ENCODE measurements at places on chromosomes 1 and 21.

DNA sequence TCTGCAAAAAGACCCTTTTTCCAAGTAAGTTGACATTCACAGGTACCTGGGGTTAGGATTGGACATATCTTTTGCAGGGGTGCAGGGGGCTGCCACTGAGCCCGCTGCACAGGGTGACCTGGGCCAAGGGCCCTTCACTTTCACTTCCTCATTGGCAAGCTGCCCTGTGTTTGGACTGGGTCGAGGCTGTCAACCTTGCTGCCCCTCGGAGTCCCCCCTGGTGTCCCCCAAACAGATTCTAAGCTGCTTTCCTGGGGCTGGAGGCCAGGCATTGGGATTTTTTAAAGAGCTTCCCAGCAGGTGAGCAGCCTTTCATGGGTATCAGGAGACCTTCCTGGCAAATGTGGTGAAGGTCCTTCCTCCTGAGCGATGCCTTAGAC lies 7.9 kb upstream of the UMODL1 start:
- no peak for DNase-seq

GRCh38 chr1:228004331-228004855 lies 2.4 kb upstream of the WNT3A start:
- no peak for DNase-seq

DNA sequence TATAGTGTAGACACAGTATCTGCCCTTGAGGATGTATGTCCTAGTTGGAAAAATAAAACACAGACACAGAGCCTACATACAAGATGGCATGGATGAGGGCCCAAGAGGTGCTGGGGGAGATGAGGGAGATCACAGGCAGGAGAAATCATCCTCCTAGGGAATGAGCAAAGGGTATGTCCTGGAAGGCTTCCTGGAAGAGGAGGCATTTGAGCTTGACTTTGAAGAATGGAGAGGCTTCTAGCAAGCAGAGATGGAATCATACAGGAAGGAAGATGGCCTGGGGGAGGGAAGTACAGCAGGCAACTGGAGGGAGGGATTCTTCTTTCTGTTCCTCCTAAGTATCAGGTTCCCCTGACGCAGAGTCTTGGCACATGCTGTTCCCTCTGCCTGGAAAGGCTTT lies 103.3 kb downstream of the LACTBL1 start:
- no peak for DNase-seq

DNA sequence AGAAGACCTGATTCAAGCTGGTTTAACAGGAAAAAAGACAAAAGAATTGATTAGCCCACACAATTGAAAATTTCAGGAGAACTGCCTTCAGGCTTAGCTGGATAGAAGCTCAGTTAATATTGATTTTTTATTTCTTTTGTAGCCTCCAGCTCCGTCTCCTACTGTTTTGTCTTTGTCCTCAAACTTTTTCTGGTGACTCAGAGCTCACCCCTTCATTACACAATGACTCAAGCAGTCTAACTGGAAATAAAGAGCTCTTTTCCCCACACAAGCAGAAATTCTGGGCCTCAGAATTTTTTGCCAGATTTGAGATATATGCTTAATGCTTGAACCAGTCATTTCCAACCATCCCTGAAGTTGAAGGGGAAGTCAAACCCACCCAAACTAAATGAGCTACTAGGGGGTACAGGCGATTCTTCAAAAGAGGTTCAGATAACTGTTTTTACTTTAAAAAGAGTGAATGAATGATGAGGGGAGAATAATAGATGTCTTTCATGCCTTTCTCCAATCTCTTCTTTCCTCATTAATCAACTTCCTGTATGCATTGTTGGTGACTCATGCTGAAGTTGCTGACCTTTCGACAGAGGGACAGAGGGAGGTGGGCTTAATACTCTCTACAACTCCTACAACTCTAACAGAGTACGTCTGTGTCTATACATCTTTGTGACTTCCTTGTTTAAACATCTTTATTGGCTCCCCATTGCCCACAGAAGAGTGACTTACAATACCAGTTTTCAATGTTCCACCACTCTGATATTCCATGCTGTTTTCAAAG lies 6.2 kb upstream of the ACP6 start:
- peak; percentile 64 for DNase-seq

DNA sequence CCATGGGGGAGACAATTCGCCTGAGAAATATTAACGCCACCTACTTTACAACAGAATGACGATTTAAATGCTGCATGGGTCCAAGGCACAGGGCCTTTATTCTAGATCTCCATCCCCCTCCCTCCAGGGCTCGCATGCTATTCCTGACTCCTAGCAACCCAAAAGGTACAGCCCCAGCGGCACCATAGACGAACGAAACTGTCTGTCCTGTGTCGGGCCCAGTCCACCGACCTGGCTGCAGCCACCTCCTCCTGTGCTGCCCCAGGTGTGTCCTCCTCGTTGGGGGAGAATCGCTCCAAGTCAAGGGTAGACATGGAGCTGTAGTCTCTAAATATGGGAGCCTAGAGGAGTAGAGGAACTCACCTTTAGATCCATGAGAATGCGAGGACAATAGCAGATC lies 196.5 kb downstream of the TOMM20 start:
- no peak for DNase-seq

DNA sequence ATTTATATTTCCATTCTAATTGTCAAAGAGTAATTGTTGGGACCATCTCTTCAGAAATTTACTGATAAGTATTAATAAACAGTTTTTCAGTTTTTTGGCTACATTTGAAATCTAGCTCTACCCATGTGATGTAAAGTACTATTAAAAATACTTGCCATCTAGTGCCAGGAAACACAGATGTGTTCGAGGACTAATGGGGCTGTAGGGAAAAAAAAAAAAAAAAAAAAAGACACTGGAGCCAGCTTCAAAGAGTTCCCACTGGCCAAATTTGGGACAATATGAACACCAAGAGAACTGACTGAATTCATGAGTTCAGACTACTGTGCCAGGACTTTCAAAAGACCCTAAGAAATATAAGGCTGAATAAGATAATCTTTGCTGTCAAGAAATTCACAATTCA lies 65.2 kb upstream of the GFI1 start:
- no peak for DNase-seq

DNA sequence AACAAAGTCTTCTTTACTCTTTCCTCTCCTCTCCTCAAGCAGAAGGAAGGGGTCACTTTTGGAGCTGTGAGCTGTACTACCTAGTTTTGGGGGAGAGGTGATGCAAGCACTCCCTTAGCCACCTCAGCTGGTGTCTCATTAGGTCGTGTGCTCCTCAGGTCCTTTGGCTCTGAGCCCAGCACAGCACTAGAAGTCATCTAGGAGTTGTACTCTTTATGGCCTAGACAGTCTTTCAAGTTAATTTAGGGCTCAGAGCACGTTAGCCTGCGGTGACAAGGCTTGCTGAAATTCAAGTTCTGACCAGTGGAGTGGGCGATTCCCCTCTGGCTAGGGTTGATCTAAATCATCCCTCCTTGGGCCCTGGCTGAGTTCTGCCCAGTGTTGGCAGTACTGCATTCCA lies 48.0 kb upstream of the WDR26 start:
- no peak for DNase-seq

DNA sequence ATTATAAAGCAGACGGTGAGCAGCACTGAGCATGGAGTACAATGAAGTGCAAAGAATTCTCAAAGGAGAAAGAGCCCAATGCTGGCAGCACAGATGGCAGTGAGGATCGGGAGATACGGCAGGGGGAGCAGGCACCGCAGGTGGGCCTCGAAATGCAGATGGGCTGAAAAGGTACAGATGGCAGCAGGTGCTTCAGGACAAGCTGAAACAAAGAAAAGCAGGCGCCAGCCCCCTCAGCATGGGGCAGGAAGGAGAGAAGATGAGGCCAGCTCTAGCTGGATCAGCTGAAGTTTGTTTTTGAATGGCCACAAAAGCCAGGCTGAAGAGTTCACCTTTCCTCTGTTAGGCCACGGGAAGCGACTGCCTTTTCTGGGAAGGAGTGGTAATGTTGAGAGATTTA lies 7.7 kb downstream of the CFAP298 start:
- DNase-seq: no peak

- no peak for DNase-seq
Measured at GRCh38 chr1:4203501-4203900, 303.4 kb upstream of the C1orf174 start.

GRCh38 chr1:78171736-78172590 lies 126.2 kb downstream of the GIPC2 start:
- DNase-seq: peak; percentile 52

GRCh38 chr1:218705391-218705790 lies 360.3 kb downstream of the TGFB2 start:
- DNase-seq: no peak

- DNase-seq: no peak
Measured at GRCh38 chr1:235079443-235080296, 49.0 kb downstream of the TOMM20 start.

- no peak for DNase-seq
Measured at GRCh38 chr1:244887281-244887680, 22.9 kb upstream of the HNRNPU start.

DNA sequence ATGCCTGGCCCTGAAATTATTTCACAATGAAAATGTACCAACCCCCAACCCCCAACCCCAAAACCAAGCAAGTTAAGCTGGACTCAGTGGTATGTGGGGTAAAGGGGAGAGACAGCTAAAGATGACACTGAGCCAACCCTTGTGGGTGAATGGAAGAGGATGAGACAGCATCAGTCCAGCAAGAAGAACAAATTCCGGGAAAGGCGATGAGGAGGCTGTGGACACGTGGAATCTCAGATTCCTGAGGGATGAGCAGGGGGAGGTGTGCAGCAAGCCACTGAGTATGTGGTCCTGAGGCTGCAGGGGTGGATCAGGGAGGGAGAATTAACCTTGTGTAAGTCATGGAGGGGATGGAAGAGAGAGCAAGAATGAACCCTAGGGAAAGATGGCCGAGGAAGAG lies 14.4 kb upstream of the ZNF362 start:
- no peak for DNase-seq

- no peak for DNase-seq
Measured at GRCh38 chr1:75970631-75971030, 38.4 kb upstream of the ASB17 start.

GRCh38 chr21:21156957-21157356 lies 158.7 kb downstream of the NCAM2 start:
- peak; percentile 18 for DNase-seq

DNA sequence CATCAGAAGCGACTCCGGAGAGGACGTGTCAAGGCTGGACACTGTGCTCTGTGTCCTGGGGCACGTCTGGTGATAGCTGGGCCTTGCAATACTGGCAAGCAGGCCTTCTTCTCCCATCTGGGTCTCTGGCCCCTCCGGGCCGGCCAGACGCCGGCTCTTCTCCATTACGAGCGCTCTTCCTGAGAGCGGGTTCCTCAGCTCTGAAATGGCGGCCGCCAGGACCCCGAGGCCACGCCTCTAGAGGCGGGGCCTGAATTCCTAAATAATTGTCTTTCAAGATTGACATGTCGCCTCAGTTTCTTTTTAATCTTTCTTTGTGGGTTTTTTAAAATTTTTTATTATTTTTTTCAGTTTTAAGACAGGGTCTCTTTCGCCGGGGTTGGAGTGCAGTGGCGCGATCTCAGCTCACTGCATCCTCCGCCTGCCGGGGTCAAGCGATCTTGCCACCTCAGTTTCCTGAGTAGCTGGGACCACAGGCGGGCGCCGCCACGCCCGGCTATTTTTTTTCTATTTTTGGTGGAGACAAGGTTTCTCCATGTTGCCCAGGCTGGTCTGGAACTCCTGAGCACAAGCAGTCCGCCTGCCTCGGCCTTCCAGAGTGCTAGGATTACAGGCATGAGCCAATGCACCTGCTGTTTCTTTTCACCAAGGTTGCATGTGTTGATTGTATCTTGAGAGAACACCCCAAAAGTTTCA lies 9.2 kb downstream of the RNF2 start:
- DNase-seq: no peak
